ENCODE measurements at places on chromosomes 3 and 15.

DNA sequence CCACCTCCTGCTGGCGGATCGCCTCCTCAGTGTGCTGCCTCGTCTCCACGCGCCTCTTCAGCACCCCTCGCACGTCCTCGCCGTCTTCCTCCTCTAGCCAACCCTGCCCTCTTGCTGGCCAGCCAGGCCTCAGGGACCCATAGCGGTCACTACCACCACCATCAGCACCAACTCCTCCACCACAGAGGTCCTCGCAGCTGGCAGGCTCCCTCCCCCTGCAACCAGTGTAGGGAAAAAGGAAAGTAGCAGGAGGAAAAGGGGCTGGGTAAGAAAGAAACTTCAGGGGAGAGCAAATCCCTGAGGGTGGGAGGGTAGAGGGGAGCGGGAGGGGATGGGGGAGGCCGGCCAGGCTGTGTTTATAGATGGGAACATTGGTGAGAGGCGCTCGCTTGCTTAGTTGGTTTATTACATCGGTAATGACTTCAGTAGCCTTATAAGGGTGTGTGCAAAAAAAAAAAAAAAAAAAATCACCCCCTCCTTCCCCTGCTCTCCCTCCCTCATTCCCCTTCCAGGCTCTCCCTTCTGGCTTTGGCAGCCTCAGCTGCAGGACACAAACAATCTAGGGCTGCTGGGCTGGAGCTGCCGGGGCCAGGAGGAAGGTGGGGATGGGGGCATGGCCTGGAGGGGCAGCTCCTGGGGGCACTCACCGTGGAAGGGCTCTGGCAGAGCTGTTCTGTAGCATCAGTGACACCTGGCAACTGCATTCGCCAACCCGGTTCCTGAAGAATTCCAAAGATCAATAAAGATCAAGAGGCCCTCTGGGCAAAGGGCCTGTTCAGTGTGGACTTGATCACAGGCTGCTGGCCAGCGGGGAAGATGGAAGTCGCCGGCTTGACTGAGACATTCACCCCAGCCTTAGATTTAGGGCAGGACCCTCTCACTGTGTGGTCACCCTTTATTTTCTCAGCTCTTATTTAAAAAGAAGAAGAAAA lies 116.2 kb upstream of the HACD2 start:
- no peak for DNase-seq

GRCh38 chr15:28889346-28889745 lies 3.6 kb downstream of the APBA2 start:
- no peak for DNase-seq

- no peak for DNase-seq
These were observed 58.0 kb upstream of the PPARG start for GRCh38 chr3:12230877-12231276.

GRCh38 chr3:8239718-8240695 lies 261.6 kb upstream of the LMCD1 start:
- peak; percentile 57 for DNase-seq

DNA sequence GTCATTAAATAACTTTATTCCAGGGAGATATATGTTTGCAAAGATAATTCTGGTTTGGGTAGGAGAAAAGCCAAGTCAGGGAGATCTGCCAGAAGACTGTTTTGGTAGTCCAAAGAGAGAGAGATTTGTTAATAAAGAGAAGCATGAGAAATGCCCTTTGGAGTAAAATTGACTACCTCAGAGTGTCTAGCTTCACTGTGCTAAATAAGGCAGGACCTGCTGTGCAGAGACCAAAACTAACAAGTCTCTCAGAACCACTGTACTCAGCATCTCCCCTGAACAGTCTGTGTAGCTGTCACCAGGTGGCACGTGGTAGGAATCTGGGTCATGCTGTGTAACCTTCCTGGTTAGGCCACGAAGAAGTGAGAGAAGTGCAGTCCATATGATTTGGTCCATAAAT lies 31.6 kb upstream of the SLC35G2 start:
- peak; percentile 62 for DNase-seq

- no peak for DNase-seq
These were observed 43.7 kb downstream of the TGM4 start for GRCh38 chr3:44918087-44918486.

DNA sequence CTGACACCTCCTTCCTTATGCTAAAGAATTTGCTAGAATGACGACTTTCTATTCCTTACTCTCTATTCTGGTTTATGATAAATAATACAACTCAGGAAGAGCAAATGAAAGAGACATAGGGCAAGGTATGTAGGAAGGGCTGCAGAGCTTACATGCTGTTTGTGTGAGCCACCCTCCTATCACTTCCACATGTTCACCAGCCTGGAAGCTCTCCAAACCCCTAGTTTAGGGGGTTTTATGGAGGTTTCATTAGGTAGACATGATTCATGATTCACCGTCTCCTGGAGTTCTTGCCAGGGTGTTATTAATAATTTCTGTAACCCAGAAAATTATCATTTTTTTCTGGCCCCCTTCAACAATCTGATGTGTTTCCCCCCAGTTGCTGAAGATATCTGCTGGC lies 172.1 kb upstream of the COL8A1 start:
- DNase-seq, result no peak

- DNase-seq, result peak; percentile 82
These were observed 47.3 kb downstream of the ZDHHC19 start for GRCh38 chr3:196163666-196164493.

- no peak for DNase-seq
These were observed 159.8 kb downstream of the ALCAM start for GRCh38 chr3:105526360-105527111.

- DNase-seq, result no peak
These were observed 7.5 kb downstream of the LCTL start for GRCh38 chr15:66558271-66558670.

- DNase-seq, result no peak
These were observed 14.5 kb downstream of the EMC4 start for GRCh38 chr15:34239151-34239808.

DNA sequence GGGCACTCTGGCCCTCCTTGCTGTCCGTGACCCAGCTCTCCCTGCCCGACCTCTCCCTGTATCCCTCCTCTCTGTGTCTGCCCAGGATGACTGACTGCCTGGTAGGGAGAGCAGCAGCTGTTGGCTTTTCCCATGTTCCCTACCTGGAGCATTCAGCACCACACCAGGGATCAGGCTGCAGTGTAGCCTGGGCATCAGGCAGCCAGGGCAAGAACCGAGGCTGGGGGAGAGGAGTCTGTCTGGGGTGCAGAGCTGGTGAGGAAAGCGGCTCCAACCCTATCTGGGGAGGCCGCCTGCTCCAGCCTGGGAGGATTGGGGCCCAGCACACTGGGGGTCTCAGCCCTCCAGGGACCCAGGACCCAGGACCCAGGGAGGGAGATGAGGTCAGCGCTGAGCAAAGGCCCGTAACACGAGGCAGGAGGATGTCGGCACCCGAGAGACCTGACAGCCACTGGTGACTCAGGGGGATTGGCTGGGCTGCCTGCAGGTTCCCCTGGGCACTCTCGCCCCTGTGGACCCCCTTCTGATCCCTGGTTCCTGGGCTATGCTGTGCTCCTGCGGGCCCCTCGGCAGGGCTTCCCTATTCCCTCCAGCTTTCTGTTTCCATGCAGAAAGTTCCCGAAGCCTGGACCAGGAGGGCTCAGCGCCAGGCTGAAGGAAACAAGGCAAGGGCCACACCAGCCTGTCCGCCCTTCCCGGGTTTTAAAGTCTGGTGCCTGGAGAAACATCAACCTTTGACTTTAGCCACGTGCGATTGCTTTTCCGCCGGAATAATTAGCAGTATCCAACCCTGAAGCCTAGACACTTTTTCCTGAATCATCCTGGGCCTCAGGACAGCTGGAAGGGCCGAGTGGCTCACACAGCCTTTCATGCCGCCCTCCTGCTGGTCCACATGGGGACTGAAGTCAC lies 128.2 kb upstream of the MEF2A start:
- DNase-seq, result no peak

GRCh38 chr3:158918008-158918407 lies 116.2 kb downstream of the MFSD1 start:
- DNase-seq, result peak; percentile 46

DNA sequence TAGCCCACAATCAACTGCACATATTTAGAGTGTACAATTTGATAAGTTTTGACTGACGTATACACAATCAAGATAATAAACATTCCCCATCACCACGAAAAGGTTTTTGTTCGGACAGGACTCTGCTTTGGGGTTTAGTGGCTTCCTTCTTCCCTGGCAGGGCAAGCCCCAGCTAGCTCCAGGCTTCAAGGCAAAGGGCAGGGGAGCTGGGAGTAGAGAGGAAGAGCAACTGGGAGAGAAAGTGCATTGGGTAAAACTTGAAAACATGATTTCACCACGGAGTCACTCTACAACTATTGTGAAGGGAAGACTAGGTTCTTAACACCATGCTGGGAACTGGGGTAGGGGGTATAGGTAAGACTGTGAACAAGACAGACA lies 185.1 kb upstream of the UBE2E1 start:
- DNase-seq, result no peak

DNA sequence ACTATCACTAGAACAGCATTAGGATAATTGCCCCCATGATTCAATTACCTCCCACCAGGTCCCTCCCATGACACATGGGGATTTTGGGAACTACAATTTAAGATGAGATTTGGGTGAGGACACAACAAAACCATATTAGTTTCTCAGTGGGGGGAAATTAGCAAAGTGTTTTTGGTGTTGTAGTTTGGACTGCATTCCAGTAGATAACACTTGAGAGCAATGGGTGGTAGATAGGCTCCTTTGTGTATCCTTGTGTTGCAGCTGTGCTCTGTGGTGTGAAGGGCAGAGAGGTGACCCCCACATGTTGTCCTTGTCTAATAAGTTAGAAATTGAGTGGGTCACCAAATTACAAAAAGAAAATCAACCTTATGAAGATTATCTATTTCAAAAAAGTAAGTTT lies 223.8 kb downstream of the SATB1 start:
- DNase-seq, result no peak

DNA sequence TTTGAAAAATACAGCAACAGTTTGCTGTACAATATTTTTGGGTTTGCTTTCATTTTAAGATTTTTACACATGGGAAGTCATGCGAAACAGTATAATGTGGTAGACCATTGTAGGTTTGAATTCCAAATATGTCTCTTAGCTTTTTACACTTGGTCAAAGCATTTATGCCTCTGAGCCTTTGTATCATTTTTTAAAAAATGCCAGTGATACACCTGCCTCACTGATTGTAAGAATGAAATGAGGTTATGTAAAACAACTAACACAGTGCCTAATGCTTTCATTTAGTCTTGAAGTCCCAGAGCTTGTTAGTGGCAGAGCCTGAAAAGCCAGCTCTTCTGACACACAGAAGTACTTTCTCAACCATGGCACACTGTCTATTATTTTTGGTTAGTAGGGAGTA lies 202.0 kb downstream of the UBE2E2 start:
- DNase-seq, result no peak

DNA sequence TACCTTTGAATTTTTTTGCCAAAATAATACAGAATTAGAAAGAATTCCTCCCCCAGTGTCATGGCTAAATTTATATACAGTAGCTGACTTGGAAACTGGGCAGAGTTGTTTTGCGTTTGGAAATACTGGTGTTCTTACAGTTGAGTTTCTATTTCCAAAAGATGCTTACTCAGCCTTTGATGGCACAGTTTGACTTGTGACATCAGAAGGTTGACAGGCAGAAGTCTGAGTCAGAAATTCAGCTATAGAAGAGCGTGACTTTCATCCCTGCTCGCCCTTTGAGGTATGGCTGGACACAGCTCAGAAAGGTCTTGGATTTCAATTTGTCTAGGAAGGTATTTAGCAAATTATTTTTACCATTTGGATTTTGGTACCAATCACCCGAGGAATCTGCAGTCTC lies 175.8 kb downstream of the VGLL4 start:
- DNase-seq, result peak; percentile 38

DNA sequence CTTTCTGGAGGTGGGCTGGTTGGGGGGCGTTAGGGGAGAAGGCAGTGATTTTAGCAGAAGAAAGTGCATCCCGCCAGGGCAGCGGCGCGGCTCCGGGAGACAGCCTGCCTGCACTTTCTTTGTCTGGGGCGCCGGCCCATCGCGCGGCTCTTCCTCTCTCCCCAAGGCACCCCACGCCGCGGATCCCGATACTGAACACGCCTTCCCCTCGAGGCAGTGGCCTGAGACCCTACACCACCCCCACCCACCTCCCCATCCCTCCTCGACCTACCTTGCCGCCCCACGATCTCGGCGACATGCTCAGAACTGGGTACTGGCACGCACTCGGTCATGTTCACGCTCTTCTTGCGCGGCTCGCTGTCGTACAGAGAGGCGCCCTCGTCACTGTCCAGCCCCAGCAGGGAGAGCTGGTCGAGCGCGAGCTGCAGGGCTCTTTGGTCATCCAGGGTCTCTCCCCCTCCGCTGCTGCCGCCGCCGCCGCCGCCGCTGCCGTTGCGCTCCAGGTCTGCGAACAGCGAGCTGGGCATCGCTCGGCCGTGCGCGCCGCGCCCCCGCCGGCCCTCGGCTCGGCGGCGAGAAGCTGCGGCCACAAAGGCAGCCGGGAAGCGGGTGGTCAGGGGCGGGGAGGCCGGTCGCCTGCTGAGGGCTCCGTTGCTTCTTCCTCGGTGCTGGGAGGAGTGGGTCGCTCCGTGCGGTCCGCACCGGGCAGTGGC lies 483 bp downstream of the MEX3B start:
- peak; percentile 54 for DNase-seq

DNA sequence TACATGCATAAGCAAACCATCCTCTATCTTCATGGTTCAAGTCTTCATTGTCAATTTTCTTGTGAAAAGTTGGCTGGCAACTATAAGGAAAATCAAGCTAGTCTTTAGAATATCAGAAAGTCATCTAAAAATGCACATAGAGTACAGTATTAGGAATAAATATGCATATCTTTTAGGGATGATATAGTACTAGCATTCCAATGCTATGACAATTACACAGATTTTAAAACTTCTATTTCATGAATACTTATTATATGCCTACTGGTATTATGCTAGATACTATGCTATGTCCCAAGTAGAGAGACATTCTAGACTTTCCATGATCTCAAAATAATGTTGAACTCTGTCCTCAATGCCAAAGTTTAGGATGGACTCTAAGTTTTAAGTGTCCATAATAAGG lies 81.3 kb upstream of the NAALADL2 start:
- DNase-seq, result no peak

- no peak for DNase-seq
These were observed 89.5 kb upstream of the MANF start for GRCh38 chr3:51295625-51296024.

GRCh38 chr3:40869013-40869412 lies 330.3 kb upstream of the CTNNB1 start:
- no peak for DNase-seq

DNA sequence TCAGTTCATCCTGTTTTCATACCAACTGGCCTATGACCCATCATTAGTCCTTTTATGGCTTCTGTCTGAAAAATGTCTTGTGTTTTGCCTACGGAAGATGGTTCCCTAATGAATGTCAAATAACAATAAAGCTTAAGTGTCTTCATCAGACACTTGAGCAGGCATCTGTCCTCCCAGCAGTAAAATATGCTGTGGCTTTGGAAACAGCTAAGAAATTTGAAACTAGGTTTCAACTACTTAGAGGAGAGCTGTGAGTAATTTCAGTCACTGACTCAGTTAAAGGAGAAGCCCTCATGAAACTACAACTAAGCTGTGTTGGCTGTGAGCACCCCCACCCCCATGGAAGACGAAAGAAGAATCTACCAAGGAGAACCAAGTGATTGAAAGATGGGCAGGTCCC lies 409.4 kb upstream of the PPP2R3A start:
- DNase-seq, result no peak

- DNase-seq, result no peak
These were observed 531.9 kb downstream of the AGBL1 start for GRCh38 chr15:86611417-86612040.

- no peak for DNase-seq
These were observed 92.7 kb downstream of the UACA start for GRCh38 chr15:70670680-70671079.

GRCh38 chr3:134371542-134372324 lies 2.5 kb downstream of the AMOTL2 start:
- no peak for DNase-seq

GRCh38 chr15:51191766-51192165 lies 97.1 kb upstream of the TNFAIP8L3 start:
- DNase-seq, result no peak

Data from suppressor macrophage (primary cell).